Stimulated activated CD4-positive, alpha-beta T cell treated with anti-CD3 and anti-CD28 coated beads, TNF-alpha, amount 100 ng/mL, for 1 hour (primary cell): ENCODE measurements at places on chromosomes 11 and 22.
A peak's percentile ranks its signal among the peaks of the same experiment; 100 is the strongest.

GRCh38 chr11:66546368-66546965, at the start of gene ACTN3:
ACTN3 (plus strand) TSS chr11:66546903; CDS start chr11:66546938, 35 bp downstream.
- DNase-seq, result no peak

GRCh38 chr11:6928916-6929315, 2.7 kb downstream of the ZNF215 start:
- no peak for DNase-seq

- DNase-seq, result no peak
These were observed 348.1 kb downstream of the ETS1 start for GRCh38 chr11:128239306-128239705.

GRCh38 chr11:5591613-5592012, 4.8 kb upstream of the TRIM6 start:
- DNase-seq, result no peak

DNA sequence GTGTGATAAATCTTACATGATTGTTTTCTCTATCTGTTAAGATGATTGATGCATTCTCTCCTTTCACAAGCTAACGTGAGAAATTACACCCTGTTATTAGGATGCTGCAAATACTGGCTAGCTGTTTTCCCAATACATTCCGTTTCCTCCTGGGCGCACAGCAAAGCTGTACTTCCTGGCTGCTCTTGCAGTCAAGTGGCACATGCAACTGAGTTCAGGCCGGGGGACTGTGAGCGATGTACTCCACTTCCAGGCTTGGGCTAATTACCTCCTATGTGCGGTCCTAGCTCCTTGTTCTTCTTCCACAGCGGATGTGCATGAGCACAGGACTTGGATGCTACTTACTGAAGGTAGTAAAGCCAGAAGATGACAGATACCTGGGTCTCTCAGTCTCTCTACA, 234.9 kb upstream of the SESN3 start:
- DNase-seq, result no peak

- DNase-seq, result no peak
These were observed 115.5 kb downstream of the TEAD1 start for GRCh38 chr11:12789596-12790215.

GRCh38 chr11:100823360-100823759, 136.3 kb downstream of the ARHGAP42 start:
- no peak for DNase-seq

DNA sequence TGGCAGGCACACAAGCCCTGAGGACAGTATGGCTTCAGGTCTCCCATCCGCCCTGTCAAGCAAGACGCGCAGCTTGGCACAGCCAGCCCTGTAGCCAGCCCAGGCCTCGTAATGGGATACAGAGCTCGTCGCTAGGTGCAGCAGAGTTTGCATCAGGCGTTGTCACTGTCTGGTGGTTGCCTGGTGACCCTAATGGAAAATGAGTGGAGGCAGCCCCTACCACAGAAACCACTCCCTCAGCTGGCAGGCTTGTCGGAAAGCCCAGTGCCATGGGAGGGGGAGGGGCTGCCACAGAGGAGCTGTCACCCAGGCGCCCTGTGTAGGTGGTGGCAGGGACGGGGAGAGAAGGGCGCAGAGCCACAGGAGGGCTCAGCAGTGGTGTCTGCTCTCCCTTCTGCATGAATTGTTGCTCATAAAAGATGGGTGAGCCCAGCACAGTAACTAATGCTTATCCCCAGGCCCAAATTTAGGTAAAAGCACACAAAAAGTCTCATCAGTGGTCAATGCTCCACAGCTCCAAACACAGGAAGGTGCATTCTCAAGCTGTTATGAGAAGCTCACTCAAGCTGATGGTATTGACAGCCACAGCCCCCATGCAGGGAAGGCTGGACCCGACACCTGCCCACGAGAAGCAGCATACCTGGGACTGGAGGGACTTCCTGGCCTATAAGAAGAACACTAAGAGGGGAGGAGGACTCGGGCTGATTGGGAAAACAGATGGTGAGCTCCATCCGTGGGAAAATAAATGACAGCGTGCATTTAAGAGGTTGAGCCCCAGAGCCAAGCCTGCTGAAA, 164.6 kb downstream of the ETS1 start:
- peak; percentile 74 for DNase-seq

- DNase-seq, result no peak
These were observed 18.6 kb upstream of the TMA7B start for GRCh38 chr22:39941601-39942000.

DNA sequence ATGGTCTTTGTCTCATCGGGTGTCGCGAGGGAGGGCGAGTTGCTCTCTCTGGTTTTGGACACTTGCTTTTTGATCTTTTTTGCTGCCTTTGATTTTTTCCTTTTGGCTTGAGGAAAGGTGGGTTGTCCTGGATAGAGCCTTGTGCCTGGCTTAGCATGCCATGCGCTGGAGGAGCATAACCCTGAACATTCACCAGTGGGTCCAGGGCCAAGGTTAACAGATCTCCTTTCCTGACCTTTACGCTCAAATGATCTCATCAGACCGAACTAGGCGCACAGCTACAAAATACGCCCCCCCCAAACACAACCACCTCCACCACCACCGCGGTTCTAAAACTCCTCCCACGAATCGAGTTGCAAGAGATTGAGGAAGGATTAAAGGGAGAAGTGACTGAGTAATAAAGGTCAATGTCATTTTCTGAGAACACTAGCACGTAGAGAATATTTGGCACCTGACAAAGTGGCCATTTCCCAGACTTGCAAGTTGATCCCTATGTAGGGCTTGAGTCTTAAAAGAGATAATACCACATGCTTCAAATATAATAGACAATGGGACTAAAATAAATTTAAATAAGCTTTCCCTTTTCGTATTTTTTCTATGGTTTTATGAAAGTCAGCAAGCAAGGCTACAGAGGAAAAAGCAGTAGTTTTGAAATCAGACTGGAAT, 48.7 kb upstream of the CADM1 start:
- DNase-seq, result no peak

DNA sequence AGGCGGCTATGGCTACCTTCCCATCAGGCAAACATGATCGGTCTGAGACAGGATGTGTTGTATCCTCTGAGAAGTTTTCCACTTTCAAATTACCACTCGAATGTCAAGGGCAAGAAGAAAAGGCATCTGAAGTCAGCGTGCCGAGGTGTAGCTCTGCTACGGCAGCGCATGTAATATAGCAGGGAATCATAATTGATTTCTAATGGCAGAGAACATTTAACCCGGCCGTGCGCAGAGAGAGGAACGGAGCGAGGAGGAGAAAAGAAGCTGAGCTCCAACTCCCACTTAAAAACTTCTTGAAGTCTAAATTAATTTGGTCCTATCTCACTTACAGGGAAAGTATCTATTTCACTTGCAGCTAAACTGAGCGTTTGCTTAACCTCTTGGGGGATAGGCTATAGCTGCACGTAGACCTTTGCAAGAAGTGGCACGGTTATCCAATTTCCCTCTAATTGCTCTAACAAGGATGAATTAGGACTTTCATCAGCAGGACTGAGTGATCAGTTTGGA, 137.3 kb upstream of the KIRREL3 start:
- DNase-seq, result no peak

DNA sequence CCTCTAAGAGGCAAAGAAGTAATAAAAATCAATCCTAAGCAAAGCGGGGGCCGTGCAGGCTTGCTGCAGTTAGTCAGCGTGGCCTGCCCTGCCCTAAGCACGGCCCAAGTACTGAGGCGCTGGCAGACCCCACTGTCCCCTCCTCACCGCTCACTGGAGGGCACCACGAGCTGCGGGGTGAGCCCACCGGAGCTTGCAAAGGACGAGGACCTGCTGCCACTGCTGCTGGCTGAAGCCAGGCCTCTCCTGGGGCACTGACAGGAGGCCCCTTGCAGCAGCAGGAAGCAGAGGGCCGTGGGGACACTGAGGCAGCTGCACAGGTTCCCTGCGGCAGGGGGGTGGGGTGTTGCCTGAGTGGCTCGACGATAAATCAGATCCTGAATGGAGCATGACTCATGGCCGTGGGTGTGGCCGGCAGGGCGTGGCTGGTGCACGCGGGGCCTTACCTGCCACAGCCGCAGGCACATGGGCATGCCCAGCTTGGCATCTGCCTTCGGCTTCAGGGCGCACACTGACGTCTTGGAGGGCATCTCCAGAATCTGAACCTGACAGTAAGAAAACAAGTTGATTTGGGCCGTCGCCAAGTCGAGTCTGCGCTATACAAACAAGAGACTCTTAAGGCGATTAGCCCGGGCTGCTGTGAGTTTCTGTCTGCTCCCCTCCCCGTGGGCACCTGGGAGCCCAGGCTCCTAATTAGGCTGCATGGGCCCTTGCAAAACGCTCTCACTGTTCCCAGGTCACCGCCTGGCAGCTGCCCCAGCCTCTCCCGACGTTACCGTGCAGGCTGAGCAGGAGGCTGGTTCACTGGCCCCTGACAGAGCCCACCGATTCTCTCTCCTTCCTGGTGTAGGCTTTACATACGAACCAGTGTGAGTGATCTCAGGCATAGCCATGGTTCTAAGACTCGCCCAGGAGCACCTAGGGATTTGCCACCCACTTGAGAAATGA, 45.9 kb downstream of the TBX1 start:
- DNase-seq, result no peak

DNA sequence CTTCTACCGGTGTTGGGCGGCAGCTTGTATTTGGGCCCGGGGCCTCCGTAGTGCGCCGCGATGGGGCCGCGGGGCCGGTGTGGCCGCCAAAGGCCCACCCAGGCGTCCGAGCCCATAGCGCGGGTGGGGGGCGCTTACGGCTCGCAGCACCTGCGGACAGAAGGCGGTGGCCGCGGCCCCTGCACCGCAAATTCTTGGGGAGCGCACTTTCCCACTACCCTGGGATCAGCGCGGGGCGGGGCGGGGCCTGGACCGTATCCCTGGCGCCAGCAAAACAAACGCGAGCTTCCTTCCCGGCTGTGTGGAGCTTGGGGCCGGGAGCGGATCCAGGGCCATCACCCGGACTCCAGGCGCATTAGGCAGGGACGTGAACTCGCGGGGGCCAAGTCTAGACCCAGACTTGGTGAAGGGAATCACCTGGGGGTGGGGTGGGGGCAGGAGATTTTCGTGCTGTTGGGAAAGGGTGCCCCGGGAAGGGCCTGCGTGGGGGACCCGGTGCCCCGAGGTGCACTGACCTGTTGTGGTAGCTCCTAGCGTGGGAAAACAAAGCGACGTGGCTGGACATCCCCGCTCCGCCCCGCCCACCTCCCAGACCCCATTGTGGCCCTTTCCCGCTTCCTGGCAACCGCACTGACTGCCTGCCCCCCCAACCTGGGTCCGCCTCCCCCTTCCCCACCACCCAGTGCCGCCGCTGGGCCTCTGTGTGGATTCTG, 2.3 kb upstream of the TYMP start:
- no peak for DNase-seq

DNA sequence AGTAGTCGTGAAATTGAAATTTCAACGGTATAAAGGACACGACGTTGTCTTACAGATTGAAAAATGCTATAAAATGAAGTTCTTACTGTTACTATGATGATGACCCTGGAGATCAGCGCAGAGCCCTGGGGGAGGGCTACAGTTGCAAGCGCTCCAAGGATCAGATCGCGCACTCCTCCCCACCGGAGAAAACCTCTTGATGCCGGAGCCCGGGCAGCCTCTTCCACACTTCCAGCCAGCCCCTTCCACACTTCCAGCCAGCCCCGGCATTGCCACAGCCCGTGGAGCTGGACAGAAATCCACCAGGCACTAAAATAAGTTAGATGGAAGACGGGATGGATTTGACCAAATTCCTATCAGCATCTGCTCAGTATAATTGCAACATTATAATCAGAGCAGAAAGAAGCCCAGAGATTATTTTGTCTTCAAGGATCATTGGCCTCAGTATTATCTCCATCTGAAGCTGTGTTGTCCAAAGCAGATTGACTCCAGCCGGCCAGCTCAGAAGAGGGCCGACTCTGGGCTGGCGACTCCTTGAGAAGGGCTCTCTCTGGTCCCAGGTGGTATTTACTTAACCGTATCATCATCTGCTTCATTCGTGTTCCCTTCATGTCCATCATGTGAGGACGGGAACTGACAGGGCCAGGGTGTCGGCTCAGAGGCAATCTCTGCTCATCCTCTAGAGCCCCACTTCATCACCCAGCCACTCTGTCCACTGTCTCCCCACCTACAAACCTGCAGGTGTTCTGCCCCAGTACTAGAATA, 777 bp upstream of the MICAL3 start:
- DNase-seq, result no peak

GRCh38 chr11:59102259-59102765, 4.7 kb upstream of the FAM111B start:
- no peak for DNase-seq

GRCh38 chr11:75964071-75964470, 149.1 kb downstream of the UVRAG start:
- no peak for DNase-seq

DNA sequence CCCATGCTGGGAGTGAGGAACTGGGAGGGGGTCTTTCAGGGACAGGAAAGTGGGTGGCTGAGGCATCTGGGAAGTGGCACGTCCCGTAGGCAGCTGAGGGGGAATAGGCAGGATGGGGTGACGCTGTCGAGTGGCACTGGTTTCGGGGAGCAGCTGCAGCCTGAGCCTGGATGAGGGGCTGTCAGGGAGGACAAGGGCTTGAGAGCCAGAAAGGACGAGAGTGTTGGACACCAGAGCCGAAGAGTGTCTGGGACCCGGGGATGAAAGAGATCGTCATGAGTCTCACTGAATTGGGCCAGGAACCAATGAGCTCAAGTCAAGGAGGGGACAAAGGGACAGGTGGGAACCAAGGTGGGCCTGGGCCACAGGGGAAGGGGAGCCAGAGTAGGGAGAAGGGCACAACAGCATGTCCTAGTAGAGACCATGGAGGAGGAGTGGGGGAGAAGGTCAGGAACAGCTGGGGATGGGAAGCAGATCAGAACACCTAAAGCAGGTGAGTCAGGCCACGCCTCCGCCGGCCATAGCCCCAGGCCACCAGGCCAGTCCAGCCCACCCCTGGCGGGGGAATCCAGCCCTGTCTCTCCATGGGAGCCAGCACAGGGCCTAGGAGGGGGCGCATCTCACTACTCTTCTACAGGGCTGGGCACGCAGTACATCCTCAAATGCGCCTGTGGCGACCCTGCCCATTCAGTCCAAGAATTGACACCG, 4.2 kb downstream of the RAB3IL1 start:
- no peak for DNase-seq

GRCh38 chr11:71336996-71337754, 84.8 kb upstream of the SHANK2 start:
- no peak for DNase-seq

- peak; percentile 77 for DNase-seq
These were observed at the start of gene SCYL1 for GRCh38 chr11:65524741-65525545. SCYL1 (plus strand) TSS chr11:65525083; CDS start chr11:65525154, 71 bp downstream.

- no peak for DNase-seq
These were observed 423 bp upstream of the RTN3 start for GRCh38 chr11:63680834-63681320.

GRCh38 chr11:68751331-68751856, at the start of gene TESMIN:
TESMIN (minus strand) TSS chr11:68751520; CDS start chr11:68750660, 860 bp downstream.
- peak; percentile 80 for DNase-seq

GRCh38 chr11:65861165-65861505, 902 bp downstream of the MUS81 start:
- DNase-seq, result no peak

DNA sequence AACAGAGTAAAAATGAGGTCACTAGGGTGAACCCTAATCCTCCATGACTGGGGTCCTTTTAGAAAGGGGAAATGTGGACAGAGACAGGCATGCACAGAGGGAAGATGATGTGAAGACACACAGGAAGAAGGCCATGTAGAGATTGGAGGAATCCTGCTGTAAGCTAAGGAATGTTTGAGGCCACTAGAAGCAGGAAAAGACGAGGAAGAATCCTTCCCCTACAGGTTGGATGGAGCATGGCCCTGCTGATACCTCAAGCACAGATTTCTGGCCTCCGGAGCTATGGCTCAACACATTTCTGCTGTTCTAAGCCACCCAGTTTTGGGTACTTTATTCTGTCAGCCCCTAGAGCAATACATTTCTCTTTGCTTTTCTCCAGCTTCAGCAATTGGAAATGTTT, 486.9 kb downstream of the MIAT start:
- no peak for DNase-seq
